H9 (cell line): ENCODE measurements at places on chromosomes 11 and 22.

- DNase-seq, result no peak
Measured at GRCh38 chr22:36356708-36357624, 30.8 kb downstream of the MYH9 start.

GRCh38 chr11:96143041-96143521 is 199.9 kb downstream of the MAML2 start:
- no peak for DNase-seq

DNA sequence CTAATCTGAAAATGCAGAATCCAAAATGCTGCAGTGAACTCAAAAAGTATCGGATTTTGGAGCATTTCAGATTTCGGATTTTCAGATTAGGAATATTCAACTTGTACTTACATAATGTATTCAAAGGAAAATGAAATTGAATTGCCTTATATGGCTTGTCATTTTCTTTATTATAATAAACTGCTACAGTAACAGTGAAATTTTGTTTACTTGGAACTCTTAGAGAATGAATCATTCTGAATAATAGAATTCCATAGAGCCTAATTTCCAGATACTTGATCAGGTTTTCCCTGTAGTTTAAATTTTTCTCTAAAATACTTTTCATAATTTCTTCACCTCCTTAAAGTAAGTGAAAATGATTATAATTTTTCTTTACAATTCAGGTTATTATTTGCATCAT is 17.3 kb downstream of the TTC17 start:
- DNase-seq, result no peak

GRCh38 chr11:116866804-116867455 is 29.5 kb upstream of the APOA1 start:
- no peak for DNase-seq
